ENCODE measurements at places on chromosomes 7 and 10. TPM values are rescaled to one million over a fixed set of nuclear protein-coding genes. Genes with fewer than 3 reads are reported as not detected.

DNA sequence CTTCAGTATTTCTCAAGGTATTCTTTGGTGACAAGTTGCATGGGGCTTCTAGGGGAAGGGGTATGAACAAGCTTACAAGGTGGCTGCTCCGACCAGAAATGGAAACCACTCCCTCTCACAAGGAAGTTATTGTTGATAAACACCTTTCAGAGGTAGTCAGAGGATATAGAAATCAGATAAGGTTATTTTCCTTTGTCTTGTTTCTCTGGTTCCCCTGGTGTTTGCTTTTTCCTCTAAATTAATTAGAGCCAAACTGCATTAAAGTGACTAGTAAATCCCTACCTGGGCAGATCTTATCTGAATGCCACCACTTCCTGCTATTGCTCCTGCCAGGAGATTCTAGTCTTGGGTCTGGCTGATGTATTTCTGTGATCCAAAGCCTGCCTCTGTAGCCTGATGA is 725.4 kb downstream of the INHBA start:
- DNase-seq, result no peak

DNA sequence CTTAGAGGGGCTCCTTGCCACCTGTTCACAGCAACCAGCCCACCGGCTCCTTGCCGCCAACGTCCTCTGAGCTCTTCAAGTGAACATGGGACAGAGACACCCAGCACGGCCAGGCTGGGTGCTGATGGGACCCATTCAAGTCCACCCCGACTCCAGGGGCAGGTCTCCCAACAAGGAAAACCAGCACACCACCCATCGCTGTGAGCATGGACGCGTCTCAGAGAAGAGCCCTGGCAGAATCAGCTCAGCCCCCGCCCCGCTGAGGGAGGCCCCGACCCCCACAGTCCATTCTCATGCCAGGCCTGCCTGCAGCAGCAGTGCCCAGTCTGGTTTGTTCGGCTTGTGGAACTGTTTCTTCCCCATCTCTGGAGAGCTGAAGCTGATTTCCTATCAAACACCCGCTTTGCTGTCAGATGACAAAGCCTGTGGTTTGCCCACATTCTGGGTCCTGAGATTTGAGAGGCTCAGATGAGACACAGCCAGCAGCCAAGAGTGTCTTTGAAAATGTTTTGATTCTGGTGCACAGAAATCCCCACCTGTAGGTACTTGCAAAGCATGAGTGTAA is 216.6 kb downstream of the ZMYND11 start:
- no peak for DNase-seq

- DNase-seq, result no peak
Measured at GRCh38 chr7:43604251-43604650, 21.3 kb downstream of the STK17A start.

- no peak for DNase-seq
Measured at GRCh38 chr10:61098966-61099365, 155.0 kb upstream of the RHOBTB1 start.

GRCh38 chr7:80720146-80720545 is 81.7 kb downstream of the CD36 start:
- DNase-seq, result no peak

DNA sequence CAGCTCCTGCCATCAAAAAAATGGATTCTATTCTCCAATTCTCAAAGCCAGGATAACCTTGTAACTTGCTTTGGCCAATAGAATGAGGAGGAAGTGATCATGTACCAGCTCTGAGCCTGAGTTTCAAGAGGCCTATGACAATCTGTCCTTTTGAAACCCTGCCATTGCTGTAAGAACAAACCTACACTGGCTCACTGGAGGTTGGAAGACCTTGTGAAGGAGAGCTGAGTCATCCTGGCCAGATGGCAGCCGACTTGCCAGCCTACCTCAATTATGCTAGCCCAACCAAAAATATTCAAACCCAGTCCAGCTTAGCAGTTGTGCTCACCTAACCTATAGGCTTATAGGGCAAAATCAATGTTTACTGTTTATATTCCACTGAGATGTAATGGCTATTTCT is 93.0 kb downstream of the HGF start:
- DNase-seq, result no peak

DNA sequence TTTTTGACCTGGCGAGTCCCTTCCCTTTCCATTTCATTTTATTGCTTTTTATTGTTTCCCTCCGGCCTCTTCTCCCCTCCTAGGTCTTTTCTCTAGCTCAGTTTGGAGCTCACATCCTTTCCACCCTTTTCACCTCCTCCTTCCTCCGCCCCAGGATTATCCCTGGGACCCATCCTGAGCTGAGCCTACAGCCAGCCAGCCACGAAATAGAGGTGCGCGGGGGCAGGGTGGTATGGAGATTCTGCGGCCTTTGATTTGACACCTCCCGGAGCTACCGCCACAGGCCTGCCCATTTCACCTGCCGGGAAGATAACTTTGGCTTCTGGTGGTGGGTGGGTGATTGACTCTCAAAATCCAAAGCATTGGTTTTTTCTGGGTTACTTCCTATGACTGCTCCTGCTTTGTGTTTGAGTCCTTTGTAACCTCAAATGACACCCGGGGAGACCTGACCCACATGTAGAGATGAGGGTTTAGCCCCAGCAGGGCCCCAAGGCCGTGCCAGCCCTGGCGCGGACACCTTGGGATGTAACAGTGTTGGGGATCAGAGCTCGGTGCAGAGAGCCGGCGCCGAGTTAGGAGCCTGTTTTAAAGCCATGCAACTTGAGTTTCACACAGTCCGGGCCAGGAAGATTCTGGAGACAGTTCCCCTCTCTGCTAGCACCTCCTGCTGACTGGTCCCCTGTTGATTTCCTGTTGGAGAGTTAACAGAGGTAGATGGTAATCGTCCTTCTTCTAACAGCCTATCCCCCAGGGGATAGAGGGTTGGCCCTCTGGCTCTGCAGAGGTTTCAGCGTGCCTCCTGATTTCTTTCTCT is 1.5 kb downstream of the DUSP5 start:
- DNase-seq, result peak; percentile 35

DNA sequence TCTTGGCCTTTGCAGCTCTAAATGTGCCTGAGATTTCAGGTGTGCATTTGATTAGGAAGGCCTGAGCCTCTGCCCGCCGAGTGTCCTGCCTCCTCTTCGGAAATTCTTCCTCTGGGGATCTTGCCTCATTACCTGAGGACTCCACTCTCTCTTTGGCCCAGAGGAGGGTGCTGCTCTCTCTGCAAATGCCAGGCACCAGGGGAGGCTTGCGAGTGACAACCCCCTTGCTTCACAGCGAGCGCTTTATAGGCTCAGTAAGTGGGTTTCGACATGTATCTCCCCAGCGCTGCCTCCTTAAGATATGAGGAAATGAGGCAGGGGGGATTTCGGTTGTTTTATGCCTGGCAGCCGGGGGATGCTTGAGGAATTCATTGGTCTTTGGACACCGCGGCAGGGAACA is 423.9 kb downstream of the GLRX3 start:
- no peak for DNase-seq

DNA sequence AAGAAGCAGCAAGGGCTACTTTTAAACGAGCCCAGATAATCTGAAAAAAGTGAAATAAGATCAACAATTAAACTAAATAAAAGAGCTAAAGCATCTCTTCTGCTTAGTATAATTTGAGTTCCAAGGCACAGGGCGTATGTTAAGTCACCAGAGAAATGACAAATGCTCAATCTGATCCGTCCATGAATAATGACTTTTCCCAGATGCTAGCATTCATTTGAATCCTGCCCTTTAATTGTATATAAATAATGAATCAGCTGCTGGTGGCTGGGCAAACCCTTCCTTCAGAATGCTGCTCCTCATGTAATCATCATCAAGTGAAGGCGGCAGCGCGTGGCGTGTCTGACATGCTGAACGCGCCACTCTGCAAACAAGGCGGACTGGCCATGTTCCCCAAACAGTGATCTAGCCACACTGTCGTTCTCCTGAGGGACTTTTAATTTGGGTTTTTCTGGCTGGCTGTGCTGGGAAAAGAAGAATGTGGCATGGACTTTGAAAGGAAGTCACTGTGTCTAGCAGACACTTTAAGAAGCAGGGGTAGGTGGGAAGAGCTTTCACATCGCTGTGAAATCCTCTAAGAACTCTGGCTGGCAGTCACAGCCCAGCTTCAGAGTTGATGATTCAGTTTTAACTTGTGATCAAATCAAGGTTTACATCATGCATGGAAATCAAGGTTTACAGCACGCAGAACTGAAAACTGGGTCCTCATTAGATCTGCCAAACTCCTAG is 70.7 kb downstream of the BEND7 start:
- DNase-seq, result no peak

DNA sequence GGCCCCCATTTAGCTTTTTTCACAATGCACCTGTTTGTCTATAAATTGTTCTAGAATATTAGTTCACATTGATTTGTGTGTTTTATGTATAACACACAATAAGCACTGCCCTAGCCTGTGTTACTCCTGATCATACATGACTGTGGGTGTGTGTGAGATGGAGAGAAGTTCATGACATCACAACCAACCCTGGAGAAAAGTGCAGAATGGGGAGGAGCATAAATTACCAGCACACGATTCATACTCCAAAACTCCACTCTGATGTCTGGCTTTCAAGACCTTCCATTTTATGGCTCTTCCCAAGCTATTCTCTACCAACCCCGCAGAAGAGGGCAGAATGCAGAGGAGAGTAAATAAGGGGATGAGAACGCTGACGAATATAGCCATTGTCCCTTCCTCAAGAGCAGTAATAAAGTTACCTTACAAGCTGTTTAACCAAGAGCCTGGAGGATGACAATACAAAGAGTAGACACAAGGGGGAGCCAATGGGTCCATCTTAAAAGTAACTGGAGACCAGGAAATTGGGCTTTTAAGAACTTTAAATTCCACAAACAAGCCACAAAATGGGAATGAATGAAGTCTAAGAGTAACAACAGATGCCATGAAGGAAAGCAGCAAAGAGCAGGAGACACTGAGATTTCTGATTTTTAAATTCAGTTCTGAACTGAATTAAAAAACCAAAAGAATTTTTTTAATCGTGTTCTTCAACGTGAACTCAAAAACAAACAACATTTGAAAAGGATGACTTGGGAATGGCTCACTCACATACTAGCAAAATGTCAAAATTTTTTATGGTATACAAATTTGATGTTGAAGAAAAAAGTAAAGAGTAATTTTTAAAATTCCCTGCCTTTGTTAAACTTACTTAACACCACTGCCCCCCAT is 159.6 kb downstream of the PARD3 start:
- DNase-seq, result no peak

The MLXIPL gene
- total RNA-seq, result not detected

GRCh38 chr7:32500922-32501341 is 5.6 kb downstream of the AVL9 start:
- DNase-seq, result no peak

- no peak for DNase-seq
Measured at GRCh38 chr10:122170802-122171201, 100.3 kb upstream of the BTBD16 start.

The HYAL4 gene
- total RNA-seq, result not detected

The HSPA12A gene
- 0.64 TPM for total RNA-seq

The FAM20C gene
- 1.3 TPM for total RNA-seq

DNA sequence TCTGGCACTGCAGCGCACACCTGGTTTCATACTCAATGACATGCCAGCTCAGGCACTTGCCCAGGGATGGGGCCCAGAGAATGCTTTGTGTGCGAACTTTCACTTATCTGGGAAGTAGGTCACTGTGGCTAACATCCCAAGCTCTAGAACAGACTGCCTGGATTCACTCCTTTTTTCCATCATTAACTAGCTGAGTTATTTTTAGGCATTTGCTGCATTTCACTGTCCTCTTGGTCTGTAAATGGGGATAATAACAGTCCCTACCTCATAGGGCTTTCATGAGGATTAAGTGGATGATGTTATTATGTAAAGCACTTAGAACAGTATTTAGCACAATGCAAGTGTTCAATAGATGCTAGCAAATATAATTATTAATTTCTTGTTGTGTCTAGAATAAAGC is 98.7 kb upstream of the DOCK1 start:
- no peak for DNase-seq

DNA sequence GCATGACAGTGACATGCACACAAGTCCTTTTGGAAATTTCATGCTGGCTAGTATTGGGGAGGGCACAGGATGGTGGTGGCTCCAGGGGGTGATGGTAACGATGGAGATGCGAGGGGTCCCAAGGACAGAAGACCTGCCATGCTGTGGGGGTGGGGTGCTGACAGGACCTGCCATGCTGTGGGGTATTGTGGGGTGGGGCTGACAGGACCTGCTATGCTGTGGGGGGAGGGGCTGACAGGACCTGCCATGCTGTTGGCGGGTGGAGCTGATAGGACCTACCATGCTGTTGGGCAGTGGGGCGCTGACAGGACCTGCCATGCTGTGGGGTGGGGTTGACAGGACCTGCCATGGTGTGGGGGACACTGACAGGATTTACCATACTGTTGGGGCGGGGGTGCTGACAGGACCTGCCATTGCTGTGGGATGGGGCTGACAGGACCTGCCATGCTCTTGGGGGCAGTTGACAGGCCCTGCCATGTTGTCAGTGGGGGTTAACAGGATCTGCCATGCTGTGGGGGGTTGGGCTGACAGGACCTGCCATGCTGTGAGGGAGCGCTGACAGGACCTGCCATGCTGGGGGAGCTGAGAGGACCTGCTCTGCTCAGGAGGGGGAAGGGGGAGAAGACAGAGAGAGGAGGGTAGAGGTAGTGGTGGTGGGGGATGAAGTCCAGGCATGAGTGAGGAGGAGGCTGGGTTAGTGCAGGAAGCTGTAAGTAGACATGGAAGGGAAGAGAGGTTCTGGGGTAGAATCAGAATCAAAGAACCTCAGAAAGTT is 36.2 kb upstream of the RET start:
- no peak for DNase-seq

GRCh38 chr10:129398711-129399141 is 68.3 kb upstream of the MGMT start:
- no peak for DNase-seq

DNA sequence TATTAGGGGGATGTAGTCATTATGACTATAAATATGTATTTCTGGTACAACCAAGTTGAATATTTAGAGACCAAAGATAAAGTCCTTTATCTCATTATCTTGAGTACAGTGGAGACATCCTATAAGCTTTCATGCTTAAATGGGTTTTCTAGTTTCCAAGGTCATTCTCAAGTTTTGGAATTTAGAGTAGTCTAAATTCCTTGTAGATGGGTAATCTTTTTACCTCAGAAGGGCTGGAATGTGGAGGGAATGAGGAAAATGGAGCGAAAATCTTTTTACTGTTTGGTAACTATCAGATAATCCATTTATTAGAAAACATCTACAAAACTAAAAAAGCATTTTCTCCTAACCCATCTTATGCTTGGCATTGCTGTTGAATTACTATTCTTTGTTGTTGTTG is 181.3 kb downstream of the RNF133 start:
- no peak for DNase-seq

The MYO3A gene
- total RNA-seq, result not detected

GRCh38 chr7:96408881-96409280 is 87.0 kb upstream of the SLC25A13 start:
- no peak for DNase-seq

- DNase-seq, result no peak
Measured at GRCh38 chr10:109744020-109744419, 179.3 kb downstream of the XPNPEP1 start.

Measured in activated T-helper 2 cell treated with anti-CD3 and anti-CD28 coated beads, Interferon-gamma antibody, Interleukin-2, Interleukin-4, amounts not matched to agents 10 μg/mL and 5 μg/mL and 100 μg/mL, durations not matched to agents 14 hours and 24 hours and 36 hours (primary cell).